ENCODE measurements at places on chromosomes 2 and 18.

DNA sequence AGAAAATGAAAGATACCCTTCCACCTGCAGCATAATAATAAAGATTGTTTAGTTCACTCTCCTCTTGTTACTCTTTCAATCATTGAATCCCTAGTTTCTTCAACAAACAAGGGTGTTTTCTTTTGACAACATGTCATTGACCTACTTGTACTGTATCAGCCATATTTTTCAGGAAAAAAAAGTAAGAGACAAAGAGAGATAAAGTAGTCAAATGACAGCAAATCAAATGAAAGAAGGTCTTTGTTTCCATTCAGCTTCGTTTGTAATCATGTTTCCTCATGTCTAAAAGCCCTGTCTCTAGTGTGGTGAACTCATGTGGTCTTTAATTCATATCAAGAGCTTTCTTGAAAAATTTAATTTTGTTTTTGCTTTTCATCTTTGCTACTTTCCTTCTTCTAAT is 557.8 kb upstream of the LRATD1 start:
- H3K4me3 ChIP-seq = no peak overlapping the region
- no peaks in the 10 kb centered on the region for H3K27me3 ChIP-seq
- H3K4me1 ChIP-seq = no peaks in the 10 kb centered on the region
- no peaks in the 10 kb centered on the region for H3K36me3 ChIP-seq

- no peaks in the 10 kb centered on the region for H3K36me3 ChIP-seq
- no peak overlapping the region for H3K27ac ChIP-seq
- H3K27me3 ChIP-seq = no peaks in the 10 kb centered on the region
- H3K4me1 ChIP-seq = no peaks in the 10 kb centered on the region
- no peak overlapping the region for H3K4me3 ChIP-seq
Measured at GRCh38 chr2:149715005-149715592, 127.5 kb upstream of the MMADHC start.

DNA sequence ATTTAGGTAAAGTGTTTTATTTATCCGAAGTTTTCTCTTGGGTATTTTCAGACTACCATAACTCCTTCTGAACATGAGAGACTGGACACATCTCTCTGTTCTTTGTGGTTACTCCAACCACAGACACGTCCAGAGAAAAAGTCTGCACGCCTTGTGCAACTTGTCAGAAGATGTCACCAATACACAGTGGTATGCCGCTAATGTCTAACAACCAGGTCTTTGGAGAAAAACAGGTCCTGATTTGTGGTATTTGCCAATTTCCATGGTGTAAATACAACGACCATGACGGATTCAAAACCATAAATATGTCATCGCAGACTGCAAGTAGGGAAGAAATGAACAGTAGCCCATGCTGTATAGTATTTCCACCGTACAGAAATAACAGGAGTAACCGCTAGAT is 620.6 kb upstream of the ID2 start:
- no peak for DNase-seq
- no peaks in the 10 kb centered on the region for H3K27me3 ChIP-seq
- no peak overlapping the region for H3K27ac ChIP-seq
- no peaks in the 10 kb centered on the region for H3K4me1 ChIP-seq

- H3K4me1 ChIP-seq = no peaks in the 10 kb centered on the region
- no peak for DNase-seq
Measured at GRCh38 chr2:199509403-199509802, 51.7 kb upstream of the SATB2 start.

DNA sequence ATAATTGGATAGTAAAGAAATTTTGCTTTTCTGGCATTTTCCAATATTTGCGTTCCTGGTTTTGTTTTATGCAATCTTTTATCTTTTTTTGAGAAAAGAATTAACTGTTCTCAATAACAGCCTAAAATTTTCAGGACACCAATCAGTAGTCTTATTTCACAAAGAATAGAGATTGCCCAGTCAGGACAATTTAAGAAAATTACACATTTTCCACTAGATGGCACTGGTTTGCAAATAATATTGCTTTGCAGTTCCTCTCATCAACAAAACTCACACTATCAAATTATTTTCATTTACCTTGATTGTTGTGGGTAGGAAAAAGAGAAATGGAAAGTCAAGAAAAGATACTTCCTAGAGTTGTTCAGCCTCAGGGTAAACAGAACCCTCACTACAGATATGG is 2.4 kb upstream of the RBM45 start:
- H3K4me3 ChIP-seq = no peak overlapping the region
- no peak overlapping the region for H3K27ac ChIP-seq
- peaks cover 7% of the 10 kb centered on the region for H3K4me1 ChIP-seq
- no peaks in the 10 kb centered on the region for H3K27me3 ChIP-seq
- DNase-seq = no peak

- no peak for DNase-seq
- H3K27me3 ChIP-seq = no peaks in the 10 kb centered on the region
- H3K27ac ChIP-seq = peak overlapping the region; percentile 64
- H3K4me3 ChIP-seq = peak overlapping the region; percentile 66
- H3K4me1 ChIP-seq = no peaks in the 10 kb centered on the region
Measured at GRCh38 chr2:55268288-55268906, 634 bp downstream of the MTIF2 start.

DNA sequence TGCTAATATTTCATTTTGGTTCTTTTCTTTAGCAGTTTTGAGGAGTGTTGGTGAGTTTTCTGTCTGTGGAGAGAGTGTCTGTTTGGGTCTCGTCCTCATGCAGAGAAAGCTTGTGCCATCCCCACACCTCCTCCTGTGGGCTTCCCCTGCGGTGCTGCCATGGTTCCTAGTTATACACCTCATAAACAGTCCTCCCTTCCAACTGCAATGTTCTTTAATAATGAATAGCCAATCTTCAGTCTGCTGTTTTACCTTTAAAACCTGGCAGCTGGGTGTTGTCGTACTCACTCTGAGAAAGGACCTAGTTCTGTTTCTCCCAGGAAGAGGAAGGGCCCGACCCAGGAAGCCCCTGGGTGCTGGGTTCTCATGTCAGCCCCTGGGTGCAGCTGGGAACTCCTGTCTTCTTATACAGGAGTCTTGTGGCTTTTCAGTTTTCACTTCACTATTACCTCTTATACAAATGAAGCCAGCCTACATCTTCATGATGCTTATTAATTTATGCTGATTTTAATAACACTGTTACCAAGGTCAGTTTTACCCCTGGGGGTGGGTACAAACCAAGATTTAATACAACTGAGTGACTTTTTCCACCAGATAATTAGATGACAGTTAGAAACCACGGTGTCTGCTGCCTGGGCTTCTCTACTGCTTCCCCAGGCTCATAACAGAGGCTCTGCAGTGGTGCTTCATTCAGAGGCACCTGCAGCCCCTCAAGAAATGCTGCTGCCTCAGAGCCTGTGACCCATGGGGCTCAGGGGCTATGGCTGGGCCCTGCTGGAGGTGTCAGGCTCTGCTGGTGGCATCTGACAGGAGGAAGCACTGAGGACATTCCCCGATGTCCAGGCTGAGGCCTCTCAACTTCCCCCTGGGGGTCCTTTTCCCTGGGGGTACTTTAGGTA is 59.1 kb downstream of the COA5 start:
- no peaks in the 10 kb centered on the region for H3K36me3 ChIP-seq
- DNase-seq = no peak
- no peak overlapping the region for H3K4me3 ChIP-seq

- no peak for DNase-seq
- no peaks in the 10 kb centered on the region for H3K27me3 ChIP-seq
- no peaks in the 10 kb centered on the region for H3K36me3 ChIP-seq
- no peak overlapping the region for H3K27ac ChIP-seq
Measured at GRCh38 chr2:71291398-71291797, 40.2 kb upstream of the ZNF638 start.

DNA sequence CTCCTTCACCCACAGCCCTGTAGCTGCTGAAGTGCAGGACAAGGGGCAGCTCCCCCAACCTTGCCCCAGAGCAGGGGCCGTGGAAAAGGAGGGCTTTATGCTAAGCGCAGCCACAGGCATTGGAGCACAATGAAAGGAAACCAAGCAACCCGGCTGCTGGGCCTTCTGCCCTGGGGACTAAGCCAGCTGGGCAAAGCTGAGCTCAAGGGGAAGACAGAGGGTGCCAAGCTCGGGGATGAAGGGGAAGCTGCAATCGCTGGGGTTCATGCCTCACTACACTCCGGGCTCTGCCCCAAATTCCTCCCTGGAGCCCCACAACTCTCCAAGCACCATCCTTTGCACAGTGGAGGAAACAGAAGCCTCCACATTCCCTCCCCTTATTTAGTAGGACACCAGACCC is 12.4 kb downstream of the SFXN5 start:
- H3K36me3 ChIP-seq = no peaks in the 10 kb centered on the region
- H3K4me3 ChIP-seq = no peak overlapping the region
- H3K27me3 ChIP-seq = no peaks in the 10 kb centered on the region
- no peak for DNase-seq
- H3K4me1 ChIP-seq = peaks cover 18% of the 10 kb centered on the region
- no peak overlapping the region for H3K27ac ChIP-seq
